ENCODE measurements at places on chromosomes 12 and 14.

- peak; percentile 91 for DNase-seq
Observed at GRCh38 chr14:55212634-55213033, 21.2 kb upstream of the DLGAP5 start.

GRCh38 chr12:90939382-90939781, 15.6 kb downstream of the CCER1 start:
- no peak for DNase-seq

GRCh38 chr14:79057333-79057732, 887.2 kb downstream of the NRXN3 start:
- no peak for DNase-seq

- DNase-seq = no peak
Observed at GRCh38 chr12:10889226-10889625, 5.2 kb upstream of the PRH1 start.

DNA sequence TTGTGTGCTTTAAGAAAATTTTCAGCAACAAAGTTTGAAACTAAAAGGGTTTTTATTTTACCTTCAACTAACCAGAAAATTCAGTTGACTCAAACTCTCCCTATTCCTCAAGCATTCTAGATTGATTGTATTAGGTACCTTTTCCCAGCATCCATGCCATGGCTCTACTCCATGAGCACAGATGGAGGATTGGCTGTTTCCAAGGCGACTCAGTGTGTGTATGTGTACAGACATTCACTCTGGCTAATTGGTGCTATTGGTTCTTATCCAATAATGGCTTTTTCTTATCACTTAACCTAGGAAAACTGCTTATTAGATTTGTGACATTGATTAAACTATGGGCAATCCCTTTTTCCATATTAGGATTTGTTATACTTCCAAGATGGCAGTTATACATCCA, 202.6 kb downstream of the ANO6 start:
- DNase-seq = no peak

DNA sequence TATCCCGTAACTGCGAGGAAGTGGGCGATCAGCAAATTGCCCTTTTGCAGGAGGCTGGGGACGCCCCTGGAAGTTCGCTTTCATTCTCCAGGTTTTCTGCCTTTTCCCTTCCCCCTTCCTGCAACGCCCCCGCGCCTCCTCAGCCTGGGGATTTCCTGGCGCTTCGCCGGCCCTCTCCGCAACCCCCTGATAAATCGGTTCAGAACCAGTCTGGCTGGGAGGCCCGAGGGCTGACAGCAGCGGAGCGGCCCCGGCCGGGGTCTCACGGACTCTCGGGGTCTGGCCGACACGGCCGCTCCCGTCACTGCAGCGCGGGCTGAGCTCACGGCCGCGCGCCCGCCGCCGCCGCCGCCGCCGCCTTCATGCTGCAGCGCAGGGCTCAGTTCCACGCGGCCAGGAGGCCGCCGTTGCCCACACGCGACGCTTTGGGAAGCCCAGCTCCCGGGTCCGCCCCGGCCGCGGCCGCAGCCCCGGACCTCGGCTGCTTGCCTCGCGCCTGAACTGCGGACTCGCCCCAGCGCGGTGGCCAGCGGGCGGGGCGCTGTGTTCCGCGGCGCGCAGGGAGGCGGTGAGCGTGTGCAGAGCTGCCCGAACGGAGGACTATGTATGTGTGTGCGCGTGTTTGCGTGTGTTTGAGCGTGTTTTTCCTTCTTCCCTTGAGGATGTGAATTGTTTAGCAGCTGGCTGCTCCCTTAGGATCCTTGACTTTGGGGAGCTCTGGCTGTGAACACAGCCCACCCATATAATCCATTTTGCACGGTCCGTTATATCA, at the start of gene LRFN5:
TSS of gene LRFN5 (plus strand) at position 345 of the 772 bp plus-strand sequence.
- DNase-seq = peak; percentile 75

GRCh38 chr14:93752980-93753561, 35.2 kb downstream of the PRIMA1 start:
- no peak for DNase-seq
